ENCODE measurements at places on chromosomes 1 and 21.

DNA sequence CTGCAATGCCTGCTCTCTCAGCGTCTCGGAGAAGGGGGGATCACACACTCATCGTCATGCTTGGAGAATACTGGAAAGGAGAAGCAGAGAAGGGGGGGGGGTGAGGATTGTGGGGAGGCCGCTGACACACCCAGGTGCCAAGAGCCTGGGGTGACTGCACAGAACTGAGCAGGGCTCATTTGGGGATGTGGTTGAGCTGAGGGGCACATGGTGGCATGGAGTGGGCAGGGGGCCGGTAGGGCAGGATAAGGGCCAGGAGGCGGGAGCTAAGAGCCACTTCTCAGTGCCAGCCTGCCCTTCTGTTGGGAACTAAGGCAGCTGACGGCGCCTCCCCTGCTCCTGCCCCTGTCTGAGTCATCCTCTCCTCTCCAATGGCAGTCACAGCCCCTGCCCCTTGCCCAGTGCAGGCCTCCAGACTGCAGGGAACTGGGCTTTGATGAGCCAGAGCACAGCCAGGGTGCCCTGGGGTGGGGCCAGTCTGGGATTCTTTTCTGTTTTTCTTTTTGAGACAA is 27.2 kb downstream of the MRPL37 start:
- DNase-seq = no peak

DNA sequence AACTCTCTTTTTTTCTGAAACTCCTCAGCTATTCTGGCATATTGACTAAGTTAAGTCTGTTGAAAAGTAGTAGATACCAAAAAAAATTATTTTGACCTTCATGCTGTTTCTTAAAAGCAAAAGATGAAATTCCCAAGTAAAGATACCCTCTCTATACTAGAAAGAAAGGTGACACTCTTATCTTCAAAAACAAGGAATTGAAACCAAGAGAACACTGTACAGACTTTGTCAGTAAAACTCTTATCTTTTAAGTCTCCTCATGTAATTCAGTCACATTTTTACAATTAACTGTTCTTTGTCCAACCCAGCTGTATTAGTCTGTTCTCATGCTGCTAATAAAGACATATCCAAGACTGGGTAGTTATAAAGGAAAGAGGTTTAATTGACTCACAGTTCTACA is 496.2 kb downstream of the LTN1 start:
- DNase-seq = no peak

DNA sequence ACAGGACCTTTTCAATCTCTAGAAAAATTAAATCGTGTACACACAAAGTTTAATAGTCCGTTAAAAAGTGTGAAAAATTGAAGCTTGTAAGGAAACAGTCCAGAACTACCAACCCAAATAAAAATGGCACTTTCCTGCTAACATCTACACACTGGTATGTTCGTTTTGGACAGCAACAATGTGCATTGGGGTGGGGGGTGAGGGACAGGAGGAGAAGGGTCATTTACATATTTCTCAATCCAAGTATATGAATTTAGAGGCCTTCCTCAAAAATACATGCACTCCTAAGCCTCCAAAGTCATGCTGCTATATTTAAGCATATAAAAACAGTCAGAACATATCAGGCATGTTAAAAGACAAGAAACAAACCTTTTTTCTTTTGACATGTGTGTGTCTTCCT is 2.5 kb downstream of the PPP1R15B start:
- no peak for DNase-seq

- DNase-seq = peak; percentile 41
Measured at GRCh38 chr1:196598942-196599748, 9.1 kb downstream of the KCNT2 start.

- DNase-seq = no peak
Measured at GRCh38 chr1:82044111-82044510, 243.4 kb downstream of the ADGRL2 start.

- no peak for DNase-seq
Measured at GRCh38 chr1:17113963-17114362, 5.3 kb downstream of the PADI2 start.

GRCh38 chr1:75954586-75954985 is 22.4 kb upstream of the ASB17 start:
- DNase-seq = no peak

DNA sequence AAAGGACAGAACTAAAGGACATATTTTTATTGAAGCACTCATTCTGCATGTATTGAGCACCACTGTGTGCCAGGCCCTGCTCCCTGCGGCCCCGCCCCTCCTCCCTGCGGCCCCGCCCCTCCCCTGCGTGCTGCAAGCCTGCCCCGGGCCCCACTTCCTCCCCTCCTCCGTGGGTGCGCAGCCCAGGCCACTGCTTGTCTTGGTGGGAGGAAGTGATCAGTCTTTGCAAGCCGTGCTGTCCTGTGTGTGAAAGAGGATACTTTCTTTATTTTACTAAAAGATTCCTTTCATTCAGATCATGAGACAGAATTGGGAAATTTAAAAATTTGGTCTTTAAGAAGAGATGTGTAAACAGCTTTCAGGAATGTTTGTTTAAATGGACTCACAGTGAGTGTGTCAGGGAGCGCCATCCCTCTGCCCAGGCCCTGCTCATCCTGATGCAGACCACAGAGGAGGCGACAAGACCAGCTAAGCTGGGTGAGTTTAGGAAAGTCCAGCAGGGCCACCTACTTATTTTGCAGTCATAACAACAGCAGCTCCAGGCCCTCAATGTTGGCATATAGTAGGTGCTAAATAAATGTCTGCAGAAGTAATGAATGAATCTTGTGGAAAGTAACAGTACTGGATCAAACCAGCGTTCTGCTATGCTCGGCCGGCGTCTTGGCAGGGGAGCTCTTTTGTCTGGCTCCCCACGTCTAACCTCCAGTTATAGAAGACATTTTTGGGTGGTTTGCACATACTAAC is 88.3 kb upstream of the SELENON start:
- no peak for DNase-seq

DNA sequence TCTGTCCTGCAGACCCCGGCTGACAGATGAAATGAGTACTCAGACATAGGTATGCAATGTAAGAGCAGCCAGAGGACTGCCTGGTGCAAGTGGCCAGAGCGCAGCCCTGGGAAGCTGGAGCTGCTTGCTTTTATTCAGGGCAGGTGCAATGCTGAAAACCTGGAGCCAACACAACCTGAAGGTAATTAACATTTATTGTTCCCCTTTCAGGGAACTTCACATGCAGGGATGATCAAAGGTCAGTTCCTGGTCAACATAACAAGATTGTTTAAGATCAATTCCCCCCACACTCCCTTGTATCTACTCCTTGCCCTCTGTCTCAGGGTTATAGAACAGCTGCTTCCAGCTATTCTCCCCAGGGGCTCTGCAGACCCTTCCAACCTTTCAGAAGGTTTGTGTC is 48.7 kb upstream of the PRELP start:
- no peak for DNase-seq

DNA sequence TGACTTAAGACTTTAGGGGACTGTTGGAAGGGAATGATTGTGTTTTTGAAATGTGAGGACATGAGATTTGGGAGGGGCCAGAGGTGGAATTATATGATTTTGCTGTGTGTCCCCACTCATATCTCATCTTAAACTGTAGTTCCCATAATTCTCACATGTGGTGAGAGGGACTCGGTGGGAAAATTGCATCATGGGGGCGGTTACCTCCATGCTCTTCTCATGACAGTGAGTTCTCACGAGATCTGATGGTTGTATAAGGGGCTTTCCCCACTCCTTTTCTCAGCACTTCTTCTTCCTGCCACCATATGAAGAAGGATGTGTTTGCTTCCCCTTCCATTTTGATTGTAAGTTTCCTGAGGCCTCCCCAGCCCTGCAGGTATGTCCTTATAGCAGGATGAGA is 35.0 kb upstream of the SCAF4 start:
- no peak for DNase-seq

GRCh38 chr1:230534224-230534623 is 108.1 kb upstream of the COG2 start:
- DNase-seq = no peak

GRCh38 chr21:42705746-42706374 is 52.4 kb downstream of the PDE9A start:
- no peak for DNase-seq

- DNase-seq = no peak
Measured at GRCh38 chr1:206803221-206803730, 31.0 kb upstream of the IL10 start.

DNA sequence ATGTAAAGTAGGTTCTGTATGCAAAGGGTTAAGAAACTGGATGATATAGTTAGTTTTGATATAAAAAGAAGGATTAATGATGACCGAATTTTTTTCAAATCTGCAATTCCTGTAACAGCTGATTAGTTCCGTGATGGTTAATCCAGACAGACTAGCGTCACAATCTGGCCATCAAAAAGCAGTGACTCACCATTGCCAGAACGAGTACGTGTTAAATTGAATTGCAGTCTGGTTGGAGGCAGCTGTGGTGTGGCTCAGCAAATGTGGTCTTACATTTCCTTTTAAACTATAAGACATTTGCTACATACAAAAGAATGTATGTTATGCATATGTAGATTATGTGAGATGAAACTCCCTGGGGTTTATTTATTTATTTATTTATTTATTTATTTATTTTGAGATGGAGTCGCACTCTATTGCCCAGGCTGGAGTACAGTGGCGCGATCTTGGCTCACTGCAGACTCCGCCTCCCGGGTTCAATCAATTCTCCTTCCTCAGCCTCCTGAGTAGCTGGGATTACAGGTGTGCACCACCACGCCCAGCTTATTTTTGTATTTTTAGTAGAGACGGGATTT is 139.8 kb downstream of the RYR2 start:
- DNase-seq = no peak

DNA sequence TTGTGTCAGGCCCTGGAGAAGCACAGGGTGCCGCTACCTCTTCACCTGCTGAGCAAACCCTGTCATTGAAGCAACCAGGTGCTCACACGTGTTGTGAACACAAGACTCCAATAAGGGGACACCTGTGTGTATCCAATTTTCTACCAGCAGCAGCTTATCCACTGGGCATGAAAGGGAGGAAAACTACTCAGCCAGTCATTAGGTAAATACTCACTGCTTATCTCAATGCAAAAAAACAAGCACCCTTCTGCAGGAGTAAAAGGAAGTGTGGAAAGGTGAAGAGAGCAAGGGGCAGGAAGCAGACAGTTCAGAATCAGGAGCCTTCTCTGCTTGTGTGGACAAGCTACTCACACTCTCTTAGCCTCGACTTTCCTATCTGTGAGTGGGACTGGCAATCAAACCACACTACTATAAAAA is 148.9 kb downstream of the ETS2 start:
- DNase-seq = no peak

DNA sequence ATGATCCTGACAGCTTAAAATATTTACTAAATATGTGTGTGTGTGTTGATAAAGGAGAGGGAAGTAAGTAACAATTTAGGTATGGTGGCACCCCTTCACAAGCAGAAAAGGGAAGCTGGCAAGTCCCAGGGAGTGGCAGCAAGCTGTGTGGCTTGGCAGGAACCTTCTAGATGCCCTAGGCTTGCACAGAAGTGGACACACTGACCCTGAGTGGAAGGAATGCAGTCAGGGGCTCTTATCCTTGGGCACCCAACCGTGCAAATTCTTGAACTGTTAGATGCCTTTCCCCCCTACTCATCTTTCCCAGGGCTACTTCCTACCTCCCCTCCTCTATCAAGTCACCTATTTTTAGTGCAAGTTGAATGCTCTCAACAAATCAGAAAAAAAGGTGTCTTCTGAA is 18.9 kb downstream of the ACP6 start:
- no peak for DNase-seq

DNA sequence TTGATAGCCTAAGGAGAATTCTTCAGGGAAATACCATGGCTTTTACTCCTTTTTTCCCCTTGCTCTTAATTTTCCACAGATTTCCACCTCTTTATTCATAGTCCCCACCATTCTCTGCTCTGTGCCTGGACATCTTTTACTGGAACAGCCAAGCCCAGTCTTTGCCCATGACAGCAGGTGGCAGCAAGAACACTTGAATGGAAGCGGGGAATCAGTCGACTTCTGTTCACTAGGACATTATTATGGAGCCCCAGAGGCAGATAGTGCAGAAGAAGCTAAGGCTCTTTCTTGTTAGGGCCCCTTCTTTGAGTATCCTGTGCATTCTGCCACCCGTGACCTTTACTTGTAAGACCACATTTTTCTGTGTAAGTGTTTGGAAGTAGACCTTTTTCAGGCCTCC is 6.3 kb downstream of the OR14I1 start:
- DNase-seq = no peak

GRCh38 chr1:12161662-12162458 is 4.9 kb upstream of the TNFRSF1B start:
- no peak for DNase-seq

GRCh38 chr1:119651133-119651532 is 3.1 kb upstream of the ZNF697 start:
- DNase-seq = no peak

DNA sequence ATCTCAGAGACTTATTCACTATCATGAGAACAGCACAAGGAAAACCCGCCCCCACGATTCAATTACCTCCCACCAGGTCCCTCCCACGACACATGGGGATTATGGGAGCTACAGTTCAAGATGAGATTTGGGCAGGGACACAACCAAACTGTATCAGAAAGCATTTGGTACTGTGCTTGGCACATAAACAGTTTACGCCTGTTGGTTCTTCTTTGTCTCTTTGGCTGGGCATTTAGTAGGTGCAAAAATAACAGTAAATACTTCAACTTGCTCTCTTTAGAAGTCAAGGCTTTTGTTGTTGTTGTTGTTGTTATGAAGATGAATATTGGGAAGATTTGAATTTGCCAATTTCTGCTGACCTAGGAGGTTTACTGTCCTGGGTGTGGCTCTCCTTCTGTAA is 175.4 kb upstream of the IGSF21 start:
- DNase-seq = no peak

GRCh38 chr1:218377143-218377660 is 32.1 kb downstream of the TGFB2 start:
- DNase-seq = no peak

- DNase-seq = peak; percentile 25
Measured at GRCh38 chr21:45992301-45993209, 11.0 kb downstream of the COL6A1 start.

DNA sequence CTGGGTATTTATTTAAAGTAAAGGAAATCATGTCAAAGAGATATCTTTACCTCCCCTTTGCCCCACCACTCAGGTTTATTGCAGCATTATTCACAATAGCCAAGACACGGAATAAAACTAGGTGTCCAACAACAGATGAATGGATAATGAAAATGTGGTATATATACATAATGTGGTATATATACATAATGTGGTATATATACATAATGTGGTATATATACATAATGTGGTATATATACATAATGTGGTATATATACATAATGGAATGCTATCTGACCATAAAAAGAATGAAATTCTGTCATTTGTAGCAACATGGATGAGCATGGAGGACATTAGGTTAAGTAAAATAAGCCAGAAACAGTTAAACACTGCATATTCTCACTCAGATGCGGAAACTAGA is 262.6 kb upstream of the PLXNA2 start:
- DNase-seq = no peak
